ENCODE measurements at places on chromosomes 3 and 15.

- DNase-seq = no peak
Observed at GRCh38 chr3:108973019-108973418, 19.3 kb upstream of the GUCA1C start.

- no peak for DNase-seq
Observed at GRCh38 chr15:83112233-83112955, 4.9 kb downstream of the TM6SF1 start.

GRCh38 chr3:4831580-4831950 lies 147.7 kb upstream of the BHLHE40 start:
- no peak for DNase-seq

DNA sequence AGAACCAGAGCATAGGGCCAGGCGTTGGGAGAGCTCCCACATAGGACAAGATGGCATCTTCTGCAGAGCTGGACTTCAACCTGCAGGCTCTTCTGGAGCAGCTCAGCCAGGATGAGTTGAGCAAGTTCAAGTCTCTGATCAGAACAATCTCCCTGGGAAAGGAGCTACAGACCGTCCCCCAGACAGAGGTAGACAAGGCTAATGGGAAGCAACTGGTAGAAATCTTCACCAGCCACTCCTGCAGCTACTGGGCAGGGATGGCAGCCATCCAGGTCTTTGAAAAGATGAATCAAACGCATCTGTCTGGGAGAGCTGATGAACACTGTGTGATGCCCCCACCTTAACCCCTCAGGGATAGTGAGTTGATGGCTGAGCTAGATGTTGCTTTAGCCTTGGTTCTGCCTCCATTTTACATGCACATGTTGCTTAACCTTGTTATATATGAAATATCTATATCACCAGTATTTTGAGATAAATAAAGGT lies at the start of gene PYDC2:
PYDC2 (plus strand) TSS at position 51 of the 483 bp plus-strand sequence; CDS start at position 51, 0 bp downstream.
- DNase-seq = no peak
